ENCODE measurements at places on chromosomes 13 and 19.

- DNase-seq, result no peak
Observed at GRCh38 chr13:45817833-45818232, 33.7 kb downstream of the SIAH3 start.

- no peak for DNase-seq
Observed at GRCh38 chr13:60001889-60002288, 161.8 kb downstream of the DIAPH3 start.

DNA sequence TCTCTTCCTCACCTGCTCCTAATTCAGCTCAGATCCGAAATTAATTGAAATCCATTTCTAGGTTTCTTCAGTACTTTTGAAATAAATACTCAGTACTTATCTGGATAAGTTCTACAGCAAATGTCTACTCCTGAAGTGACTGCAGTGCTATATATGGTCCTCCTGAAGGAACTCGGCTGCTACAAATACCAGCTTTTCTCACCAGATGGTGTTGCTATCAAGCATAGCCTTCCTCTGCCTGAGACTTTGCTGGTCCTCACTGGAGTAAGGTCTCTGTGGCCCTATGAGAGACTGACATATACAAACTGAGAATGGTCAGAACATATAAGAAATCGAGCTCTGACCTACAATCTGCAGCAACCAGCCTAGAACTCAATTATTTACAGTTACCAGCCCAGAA, 161.6 kb downstream of the NDFIP2 start:
- DNase-seq, result no peak

GRCh38 chr19:3343619-3344502, 22.5 kb upstream of the NFIC start:
- peak; percentile 93 for DNase-seq

- DNase-seq, result no peak
Observed at GRCh38 chr19:16359964-16360363, 35.3 kb downstream of the KLF2 start.

- no peak for DNase-seq
Observed at GRCh38 chr19:35315883-35316282, 13.1 kb upstream of the CD22 start.

GRCh38 chr13:30337061-30337610, 29.8 kb upstream of the KATNAL1 start:
- no peak for DNase-seq

DNA sequence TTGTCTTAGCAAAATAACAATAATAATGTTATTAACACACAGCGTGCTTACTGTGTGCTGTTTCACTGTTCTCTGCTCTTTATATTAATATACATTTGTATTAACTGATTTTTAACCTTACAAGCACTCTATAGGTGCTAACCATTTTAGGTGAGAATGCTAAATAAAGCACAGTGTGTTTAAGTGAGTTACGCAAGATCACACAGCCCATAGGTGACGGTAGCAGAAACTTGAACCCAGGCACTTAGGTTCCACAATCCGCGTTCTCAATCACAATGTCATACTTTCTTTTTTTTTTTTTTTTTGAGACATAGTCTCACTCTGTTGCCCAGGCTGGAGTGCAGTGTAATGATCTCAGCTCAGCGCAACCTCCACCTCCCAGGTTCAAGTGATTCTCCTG, 5.8 kb downstream of the ZNF30 start:
- DNase-seq, result no peak

DNA sequence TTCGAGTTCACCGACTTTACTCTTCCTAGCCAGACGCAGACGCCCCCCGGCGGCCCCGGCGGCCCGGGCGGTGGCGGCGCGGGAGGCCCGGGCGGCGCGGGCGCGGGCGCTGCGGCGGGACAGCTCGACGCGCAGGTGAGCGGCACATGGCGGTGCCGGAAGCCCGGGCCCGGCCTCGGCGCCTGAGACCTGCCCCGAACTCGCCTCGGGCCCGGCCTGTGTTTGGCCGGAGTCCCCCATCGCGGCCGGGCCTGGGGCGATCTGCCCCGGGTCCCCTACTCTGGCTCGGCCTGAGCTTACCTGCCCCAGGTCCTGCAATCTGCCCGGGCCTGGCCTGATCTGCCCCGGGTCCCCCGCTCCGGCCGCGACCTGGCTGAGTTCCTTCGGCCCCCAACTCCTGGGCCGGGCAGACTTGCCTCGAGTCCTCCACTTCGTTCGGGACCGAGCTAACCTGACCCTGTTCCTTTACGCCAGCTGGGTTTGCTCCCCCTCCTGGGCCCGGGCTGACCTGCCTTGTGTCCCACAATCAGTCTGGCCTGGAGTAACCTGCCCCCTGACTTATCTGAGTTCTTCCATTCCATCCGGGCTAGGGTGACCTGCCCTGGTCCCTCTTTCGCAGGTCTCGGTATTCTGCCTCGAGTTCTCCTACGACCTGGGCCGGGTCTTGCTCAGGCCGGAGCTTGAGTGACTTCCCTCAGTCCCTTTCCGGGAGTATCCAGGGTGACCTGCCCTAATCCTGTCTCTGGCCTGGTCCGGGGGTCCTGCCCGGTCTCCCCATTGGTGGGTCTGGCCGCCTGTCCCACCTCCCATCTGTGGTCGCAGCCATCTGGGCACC, 764 bp downstream of the UPF1 start:
- no peak for DNase-seq

DNA sequence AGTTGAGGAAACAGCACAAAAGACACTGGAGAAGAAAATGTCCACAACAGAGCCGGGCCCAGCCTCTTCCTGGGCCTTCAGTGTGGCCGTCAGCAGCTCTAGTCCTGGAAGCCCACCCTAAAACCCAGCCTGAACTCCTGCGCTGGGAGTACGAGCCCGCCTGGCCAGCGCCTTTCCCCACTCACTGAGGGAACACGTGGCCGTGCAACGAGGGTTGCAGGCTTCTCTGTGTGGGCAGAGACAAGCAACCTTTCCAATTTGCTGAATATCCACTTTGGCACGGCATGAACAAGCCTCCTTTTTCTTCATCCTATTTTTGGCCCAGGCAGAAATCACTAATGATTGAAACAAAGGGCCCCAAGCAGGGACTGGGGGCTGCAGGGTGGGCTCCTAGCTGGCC, 89.2 kb downstream of the CRYL1 start:
- DNase-seq, result no peak

- DNase-seq, result peak; percentile 83
Observed at GRCh38 chr13:102580552-102581169, 16.1 kb upstream of the TPP2 start.

DNA sequence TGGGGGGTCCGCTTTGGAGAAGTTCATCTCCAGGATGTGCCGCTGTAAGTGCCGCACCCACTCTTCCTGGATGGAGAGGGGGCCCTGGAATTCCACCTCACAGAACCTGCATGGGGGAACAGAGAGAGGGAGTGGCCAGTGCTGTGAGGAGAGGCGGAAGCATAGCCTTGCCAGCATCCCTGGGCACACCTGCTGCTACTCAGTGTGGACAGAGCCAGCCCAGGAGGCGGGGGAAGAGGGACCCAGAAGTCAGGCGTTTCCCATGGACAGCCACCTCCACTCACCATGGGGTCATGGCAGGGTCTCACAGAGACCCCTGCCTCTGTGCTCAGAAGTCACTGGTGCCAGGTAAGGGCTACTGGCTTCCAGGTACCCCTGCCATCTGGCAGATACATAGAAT, 4.3 kb upstream of the AKAP8L start:
- no peak for DNase-seq

DNA sequence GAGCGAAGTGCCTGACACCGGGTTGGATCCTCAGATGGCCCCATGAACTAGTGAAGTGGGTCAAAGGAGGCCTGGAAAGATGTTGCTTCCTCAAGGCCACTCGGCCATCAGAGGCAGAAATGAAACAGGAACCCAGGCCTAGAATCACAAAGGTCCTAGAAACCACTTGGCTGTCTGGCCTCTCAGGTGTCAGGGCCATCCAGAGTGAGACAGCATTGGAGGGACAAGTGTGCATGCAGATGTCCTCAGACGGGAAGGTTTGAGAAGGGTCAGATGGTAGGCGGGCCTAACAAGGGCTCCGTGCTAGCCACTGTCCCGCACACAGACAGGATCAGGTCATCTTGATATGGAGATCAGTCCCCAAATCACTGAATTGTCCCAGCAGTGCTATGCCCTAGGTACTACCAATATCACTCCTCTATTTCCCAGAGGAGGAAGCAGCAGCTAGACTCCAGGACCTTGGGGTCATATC, 14.3 kb downstream of the CCDC97 start:
- no peak for DNase-seq

GRCh38 chr19:30734669-30735068, 362.5 kb downstream of the ZNF536 start:
- DNase-seq, result peak; percentile 0

GRCh38 chr13:82248762-82249161, 1633.5 kb downstream of the SLITRK1 start:
- DNase-seq, result no peak

DNA sequence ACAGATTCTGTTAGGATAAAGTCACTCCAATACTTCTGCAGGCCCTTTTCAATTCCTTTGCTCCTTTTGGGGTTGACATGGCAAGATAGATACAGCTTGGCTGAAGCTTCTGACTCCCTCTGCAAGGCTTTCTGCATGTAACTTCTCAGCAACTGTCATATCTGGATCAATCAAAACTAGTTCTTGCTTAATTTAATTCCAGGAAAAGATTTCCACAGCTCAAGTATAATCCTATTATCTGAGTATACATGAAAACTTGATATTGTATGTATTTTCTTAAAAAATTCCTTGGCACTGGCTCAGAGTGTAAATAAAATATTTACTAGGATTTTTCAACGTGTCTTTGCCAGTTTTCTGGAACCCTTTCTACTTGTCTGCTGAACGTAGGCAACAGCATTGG, 109.6 kb downstream of the STARD13 start:
- no peak for DNase-seq

DNA sequence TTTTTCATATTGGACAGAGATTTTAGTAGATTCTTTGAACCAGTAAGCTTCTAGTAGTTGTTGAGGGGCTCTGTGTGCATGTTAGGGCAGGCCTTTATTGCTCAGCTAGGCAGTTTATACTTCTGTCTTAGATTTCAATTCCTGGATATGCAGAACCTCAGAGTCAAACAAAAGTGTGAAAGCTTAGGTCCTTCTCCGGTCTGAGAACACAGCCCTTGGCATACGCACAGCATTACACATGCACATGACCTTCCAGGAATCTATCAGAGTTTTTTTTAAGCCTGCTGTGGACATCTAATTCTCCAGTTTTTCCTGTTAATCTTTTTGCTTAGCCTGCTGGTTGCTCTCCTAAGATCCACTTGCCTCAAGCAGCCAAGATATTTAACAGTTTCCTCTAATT, 77.9 kb upstream of the KL start:
- no peak for DNase-seq

- peak; percentile 43 for DNase-seq
Observed at GRCh38 chr19:18675779-18676178, 7.7 kb upstream of the CRTC1 start.

DNA sequence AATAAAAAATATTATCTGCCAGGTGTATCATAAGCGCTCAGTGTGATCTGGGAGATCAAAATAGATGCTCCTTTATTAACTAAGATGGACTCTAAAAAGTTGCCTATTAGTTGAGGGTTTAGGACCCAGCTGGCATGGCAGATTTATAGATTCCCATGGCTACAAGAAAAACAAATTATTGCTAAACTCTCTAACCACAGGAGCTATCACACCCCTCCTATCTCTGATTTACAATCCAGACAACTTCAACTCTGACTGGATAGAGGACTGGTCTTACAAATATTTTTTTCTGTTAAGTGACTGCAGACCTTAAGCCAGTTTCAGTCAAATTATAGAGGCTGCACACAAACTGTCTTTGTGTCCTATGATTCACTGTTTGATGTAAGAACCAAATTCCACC, 45.4 kb upstream of the MYCBP2 start:
- no peak for DNase-seq

- DNase-seq, result no peak
Observed at GRCh38 chr13:20704459-20705069, 1.1 kb downstream of the IL17D start.

DNA sequence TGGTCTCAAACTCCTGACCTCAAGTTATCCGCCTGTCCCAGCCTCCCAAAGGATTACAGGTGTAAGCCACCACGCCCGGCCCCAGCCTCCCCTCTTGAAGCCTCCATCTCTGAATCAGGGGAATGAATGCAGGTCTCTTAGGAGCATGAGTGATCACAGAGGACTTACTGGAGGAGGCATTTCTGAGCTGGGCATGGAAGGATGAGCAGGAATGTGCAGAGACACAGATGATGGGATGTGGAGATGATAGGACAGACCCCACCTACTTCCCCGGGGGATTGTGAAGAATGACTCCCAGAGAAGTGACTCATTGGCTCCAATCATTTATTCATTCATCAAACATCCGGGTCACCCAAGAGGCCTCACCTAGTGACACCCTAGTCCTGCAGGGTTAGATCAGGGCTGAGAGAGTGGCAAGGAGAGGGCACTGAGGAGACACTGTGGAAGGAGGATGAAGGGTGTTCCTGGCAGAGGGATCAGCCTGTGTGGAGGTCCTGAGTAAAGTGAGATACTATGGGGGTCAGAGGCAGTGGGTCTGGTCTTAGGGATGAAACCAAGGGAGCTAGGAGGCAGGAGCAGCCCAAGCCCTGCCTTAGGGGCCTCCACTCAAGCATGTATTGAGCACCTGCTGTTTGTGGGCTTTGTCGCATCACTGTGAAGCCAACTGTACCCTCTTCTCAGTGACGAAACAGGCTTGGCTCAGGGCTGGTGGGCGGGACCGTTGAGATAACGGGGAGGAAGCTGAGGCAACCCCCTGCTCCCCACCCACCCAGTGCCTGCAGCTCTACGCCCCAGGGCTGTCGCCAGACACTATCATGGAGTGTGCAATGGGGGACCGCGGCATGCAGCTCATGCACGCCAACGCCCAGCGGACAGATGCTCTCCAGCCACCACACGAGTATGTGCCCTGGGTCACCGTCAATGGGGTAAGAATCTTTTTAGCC, 3.0 kb downstream of the IFI30 start:
- no peak for DNase-seq

GRCh38 chr19:33779849-33780248, 16.8 kb upstream of the KCTD15 start:
- no peak for DNase-seq

DNA sequence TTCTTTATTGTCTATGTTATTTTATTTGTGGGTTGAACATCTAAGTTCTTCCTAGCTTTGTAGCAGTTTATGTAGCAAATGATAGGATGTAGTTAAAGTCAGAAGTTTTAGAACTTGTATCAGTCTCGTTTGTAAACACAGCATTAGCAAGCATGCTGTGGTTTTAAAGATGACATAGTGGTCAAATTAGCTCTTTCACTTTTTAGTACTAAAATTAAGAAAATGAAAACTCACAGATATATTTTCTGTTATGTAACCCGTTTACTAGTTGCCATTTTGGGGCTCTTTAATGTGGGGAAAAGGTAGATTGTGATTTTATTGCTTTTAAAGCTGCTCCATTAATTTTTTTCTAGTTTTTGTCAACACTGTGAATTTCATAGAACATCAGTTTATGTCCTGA, 216.5 kb downstream of the PCCA start:
- DNase-seq, result no peak

DNA sequence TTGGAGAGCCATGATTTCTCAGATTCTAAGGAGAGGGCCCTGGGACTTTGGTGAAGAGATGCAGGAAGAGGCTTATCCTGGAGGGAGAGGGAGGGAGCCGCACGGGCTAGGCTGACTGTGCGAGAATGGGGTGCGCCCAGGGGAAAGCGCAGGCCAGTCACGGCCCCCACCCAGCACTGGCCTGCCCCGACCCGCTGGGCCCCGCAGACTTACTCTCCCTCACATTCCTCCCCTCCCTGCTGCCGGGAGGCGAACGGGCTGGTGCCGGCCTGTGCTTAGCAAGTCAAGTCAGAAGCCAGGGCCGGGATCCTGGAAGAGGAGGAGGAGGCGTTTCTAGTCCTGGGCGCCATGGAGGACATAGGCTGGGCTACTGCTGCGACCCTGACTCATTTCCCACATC, 120.0 kb downstream of the CRYL1 start:
- DNase-seq, result no peak

- DNase-seq, result no peak
Observed at GRCh38 chr19:504616-505015, 2.7 kb upstream of the TPGS1 start.

- no peak for DNase-seq
Observed at GRCh38 chr13:98535501-98536354, 41.2 kb downstream of the STK24 start.
